ENCODE measurements at places on chromosomes 4 and X.

DNA sequence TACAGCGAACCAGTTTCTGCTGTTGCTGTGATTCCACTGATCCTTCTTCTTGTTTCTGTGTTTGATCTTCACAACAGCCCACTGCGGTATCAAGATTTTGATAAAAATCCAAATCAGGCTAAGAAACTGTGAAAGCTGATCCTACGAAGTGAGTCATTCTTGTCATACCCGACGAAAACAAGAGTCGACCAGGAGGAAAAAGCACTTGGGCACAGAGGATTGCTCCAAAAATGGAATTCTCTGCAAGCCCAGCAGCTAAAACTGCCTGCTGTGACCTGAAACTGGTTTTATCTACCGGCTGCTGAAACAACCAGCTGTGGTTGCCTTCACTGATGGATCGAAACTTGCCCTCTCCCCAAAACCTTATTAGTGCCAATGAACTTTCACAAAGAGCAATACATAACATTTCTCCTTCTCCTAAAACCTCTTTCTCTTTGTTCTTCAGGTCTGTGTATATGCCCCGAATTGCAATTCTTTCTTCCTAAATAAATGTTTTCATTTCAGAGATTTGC lies 607.0 kb upstream of the PRKX start:
- DNase-seq = no peak

DNA sequence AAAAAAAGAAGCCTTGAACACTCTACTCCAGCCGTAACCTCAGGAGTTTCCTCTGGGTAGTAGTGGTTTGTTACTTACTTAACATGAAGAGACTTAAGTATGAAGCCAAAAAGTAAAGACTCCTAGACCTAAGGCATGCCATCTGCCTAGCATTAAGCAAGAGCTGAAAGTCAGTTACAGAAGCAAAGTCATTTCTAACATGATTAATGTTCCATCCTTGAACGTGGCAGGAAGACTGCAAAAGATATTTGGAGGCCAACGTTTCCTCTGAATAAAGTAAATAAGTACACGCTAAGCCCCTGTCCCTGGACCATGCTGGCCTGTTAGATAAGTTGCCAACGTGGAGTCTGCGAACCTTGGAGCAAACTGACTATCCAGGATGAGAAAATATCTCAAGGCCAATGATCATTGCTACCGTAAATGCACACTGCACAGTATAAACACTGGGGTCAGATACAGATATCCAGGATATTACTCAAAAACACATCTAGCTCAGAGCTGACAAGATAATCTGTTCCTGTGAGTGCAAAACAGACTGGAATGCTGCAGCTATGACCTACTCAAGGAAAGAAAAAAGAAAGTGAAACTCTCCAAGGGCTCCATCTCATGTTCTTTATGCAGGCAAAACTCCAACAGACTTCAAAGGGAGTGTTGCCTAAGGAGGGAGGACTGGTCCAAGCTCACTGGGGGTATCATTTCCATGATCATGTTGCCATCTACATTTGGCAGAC lies 255.8 kb downstream of the COL25A1 start:
- no peak for DNase-seq

- DNase-seq = no peak
Observed at GRCh38 chr4:1998296-1998695, 10.5 kb downstream of the NELFA start.

DNA sequence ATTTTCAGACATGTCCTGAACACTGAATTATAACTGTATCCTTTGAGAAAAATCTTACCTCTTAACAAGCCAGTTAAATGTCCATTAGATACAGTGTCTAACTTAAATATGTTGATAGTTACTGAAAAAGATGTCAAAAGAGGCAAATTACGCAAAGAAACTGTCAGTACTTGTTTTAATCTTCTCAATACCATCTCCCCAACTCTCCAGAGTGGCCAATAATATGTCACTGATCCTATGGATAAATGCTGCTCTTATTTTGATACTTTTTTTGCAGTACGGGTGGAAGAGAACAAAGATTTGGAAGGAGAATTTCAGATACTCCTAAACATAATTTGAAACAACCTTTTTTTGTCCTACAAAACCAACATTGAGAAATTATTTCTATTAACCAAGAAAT lies 192.7 kb downstream of the CBR4 start:
- DNase-seq = no peak

DNA sequence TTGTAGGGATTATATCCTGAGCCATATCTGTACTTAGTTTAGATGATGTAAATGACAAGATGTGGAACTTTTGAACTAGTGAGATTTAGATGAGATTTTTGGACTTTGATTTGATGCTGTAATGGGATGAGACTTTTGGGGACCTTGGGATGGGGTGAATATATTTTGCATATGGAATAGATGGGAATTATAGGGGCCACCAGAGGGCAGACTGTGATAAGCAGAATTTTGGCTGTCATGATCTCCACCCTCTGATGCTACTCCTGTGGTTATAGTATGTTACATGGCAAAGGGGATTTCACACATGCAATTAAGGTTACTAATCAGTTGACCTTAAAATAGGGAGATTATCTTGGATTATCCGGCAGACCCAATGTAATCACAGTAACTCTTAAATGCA lies 214.0 kb upstream of the NHS start:
- no peak for DNase-seq

Measured in activated CD8-positive, alpha-beta memory T cell treated with anti-CD3 and anti-CD28 coated beads for 1 hour (primary cell).